Esophagus squamous epithelium (tissue), 5 donors: ENCODE measurements at places on chromosomes 13 and 19.
A peak's percentile ranks its signal among the peaks of the same experiment; 100 is the strongest.

DNA sequence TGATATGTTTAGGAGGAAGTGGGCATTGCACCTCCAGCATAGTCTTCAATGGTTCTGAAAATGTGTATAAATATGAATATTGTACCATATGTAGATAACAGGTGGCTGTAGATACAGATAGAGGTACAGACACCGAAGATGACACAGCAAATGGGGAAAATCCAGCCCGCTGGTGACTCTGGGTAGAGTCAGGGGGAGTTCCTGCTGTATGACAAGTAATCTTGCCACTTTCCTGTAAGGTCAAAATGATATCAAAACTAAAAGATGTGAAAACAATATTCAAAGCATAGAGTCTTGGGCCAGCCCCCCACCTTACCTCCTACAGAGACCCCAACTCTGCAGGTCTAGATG is 17.8 kb downstream of the C2CD4C start:
- H3K27me3 ChIP-seq = no peaks in the 10 kb centered on the region
- H3K27ac ChIP-seq = no peak overlapping the region
- H3K4me3 ChIP-seq = no peak overlapping the region
- DNase-seq = no peak
- no peaks in the 10 kb centered on the region for H3K4me1 ChIP-seq
- H3K36me3 ChIP-seq = no peaks in the 10 kb centered on the region

- H3K27me3 ChIP-seq = no peaks in the 10 kb centered on the region
- no peak overlapping the region for H3K27ac ChIP-seq
- DNase-seq = no peak
- no peaks in the 10 kb centered on the region for H3K36me3 ChIP-seq
- no peaks in the 10 kb centered on the region for H3K4me1 ChIP-seq
- no peak overlapping the region for H3K4me3 ChIP-seq
These were observed 92.6 kb upstream of the FAM216B start for GRCh38 chr13:42688821-42689220.

DNA sequence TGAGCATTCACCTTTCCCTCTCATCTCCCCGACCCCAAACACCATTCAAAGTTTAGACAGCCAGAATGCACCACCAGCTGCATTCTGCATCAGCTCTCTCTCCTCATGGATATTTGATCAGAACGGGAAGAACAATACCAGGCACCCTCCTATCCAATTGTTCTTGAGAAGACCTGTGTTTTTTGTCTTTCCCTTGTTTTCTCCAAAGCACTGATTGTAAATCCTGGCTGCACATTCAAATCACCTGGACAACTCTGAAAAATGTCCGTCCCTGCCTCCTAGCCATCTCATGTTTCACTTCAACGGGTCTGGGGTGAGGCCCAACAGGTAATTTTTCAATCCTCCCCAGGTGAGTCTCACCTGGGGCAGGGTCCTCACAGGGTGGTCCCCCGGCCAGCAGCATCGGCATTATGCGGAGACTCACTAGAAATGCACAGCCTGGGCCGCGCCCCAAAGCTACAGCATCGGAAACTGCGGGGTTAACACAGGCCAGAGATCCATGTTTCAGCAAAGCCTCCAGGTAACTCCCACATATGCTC is 5.5 kb downstream of the IRS2 start:
- H3K4me3 ChIP-seq = peak overlapping the region; percentile 46
- peaks cover 26% of the 10 kb centered on the region for H3K4me1 ChIP-seq
- H3K27ac ChIP-seq = peak overlapping the region; percentile 59
- H3K27me3 ChIP-seq = no peaks in the 10 kb centered on the region
- peaks cover 31% of the 10 kb centered on the region for H3K36me3 ChIP-seq

- no peaks in the 10 kb centered on the region for H3K4me1 ChIP-seq
- no peaks in the 10 kb centered on the region for H3K36me3 ChIP-seq
- DNase-seq = no peak
- no peak overlapping the region for H3K4me3 ChIP-seq
- no peaks in the 10 kb centered on the region for H3K27me3 ChIP-seq
These were observed 96.3 kb upstream of the SPRY2 start for GRCh38 chr13:80437231-80437630.

DNA sequence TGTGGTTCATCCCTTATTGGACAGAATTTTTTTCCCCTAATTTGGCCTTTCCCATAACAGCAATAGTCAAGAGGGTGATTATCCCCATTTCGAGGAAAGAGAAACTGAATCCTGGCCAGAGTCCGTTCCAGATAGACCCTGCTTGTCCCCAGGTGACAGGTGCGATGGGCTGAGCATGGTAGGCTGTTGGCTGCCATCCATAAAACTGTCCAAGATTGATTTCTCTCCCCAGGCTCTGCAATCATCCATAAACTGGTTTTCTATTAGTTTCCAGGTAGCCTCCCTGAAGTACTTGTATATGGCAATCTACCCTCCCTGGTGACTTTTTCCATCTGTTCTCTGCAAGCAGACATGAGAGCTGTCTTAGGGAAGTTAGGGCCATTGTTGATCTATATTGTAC is 25.4 kb downstream of the SERP2 start:
- no peak for DNase-seq
- no peaks in the 10 kb centered on the region for H3K36me3 ChIP-seq
- H3K27ac ChIP-seq = no peak overlapping the region

DNA sequence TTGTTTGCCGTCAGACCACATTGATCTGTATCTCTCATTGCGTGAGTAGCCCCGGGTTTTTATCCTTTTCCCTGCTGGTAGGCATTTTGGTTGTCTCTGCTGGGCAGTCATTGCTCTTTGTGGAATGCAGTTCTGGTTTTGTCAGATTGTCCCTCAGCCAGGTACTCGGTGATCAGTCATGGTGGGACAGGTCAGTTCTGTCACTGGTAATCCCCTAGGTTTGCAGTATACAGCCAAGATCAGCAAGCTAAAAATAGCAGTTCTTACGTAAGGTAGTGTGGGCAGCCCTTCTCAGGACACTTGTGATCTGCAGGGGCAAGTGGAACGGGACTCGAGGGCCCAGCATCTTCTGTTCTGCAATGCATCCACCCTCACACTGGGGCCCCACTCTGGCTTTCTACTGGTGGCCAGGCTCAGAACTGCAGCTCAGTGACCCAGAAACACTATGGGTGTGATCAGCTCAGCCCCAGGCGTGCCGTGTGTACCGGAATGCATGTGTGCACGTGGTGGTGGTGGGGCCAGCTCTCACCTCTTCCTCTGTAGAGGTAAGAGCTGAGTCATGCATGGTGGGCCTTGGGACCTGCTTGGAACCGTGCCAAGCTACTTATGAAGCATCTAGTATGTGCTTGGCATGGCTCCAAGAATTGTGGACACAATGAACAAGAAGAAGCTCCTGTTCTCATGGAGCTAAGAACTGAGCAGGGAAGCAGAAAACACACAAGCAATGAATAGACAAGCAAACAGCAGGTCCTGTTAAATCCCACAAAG is 6.3 kb downstream of the PLEKHF1 start:
- H3K27ac ChIP-seq = peak overlapping the region; percentile 29
- H3K4me1 ChIP-seq = peaks cover 50% of the 10 kb centered on the region
- no peak overlapping the region for H3K4me3 ChIP-seq
- peaks cover 11% of the 10 kb centered on the region for H3K36me3 ChIP-seq

- no peaks in the 10 kb centered on the region for H3K27me3 ChIP-seq
- no peak for DNase-seq
- H3K36me3 ChIP-seq = no peaks in the 10 kb centered on the region
- H3K27ac ChIP-seq = peak overlapping the region; percentile 92
These were observed 55.4 kb downstream of the SACS start for GRCh38 chr13:23377983-23378632.

DNA sequence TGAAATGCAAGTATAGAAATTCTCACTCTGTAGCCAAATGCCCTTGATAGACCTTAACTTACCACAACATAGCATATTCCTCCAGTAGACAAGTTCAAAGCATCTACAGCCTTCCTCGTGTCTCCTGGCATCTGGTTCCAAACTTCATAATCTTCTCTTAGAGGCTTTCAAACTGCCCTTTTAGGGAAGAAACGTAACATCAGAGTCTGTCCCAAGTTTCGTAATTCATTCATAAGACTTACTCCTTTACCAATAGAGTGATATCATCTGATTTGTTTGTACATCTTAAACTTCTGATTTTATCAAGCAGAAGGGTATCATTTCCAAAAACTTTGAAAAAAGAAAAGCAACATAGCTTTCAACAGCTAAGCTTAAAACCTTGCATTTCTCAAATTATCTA is 137.4 kb downstream of the SPRY2 start:
- H3K27ac ChIP-seq = no peak overlapping the region
- no peaks in the 10 kb centered on the region for H3K4me1 ChIP-seq
- no peak for DNase-seq
- no peaks in the 10 kb centered on the region for H3K36me3 ChIP-seq

GRCh38 chr19:39733841-39734240 is 4.0 kb downstream of the CLC start:
- no peaks in the 10 kb centered on the region for H3K4me1 ChIP-seq
- no peak overlapping the region for H3K27ac ChIP-seq
- H3K4me3 ChIP-seq = no peak overlapping the region
- no peak for DNase-seq

DNA sequence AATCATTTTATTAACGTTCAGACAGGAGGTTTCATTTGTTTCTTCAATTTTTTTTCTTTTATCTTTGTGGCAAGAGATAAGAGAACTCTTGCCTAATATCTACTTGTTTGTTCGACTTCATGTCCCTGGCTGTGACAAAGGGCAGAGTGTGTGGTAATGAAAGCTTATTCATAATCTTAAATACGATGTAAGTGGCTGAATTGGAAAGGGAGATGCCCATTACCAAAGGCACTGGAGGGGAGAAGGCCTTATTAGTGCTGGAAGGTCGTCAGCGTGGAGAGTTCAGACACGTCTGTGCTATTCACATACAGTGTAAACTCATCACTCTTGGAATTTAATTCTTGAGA is 54.0 kb downstream of the RFC3 start:
- H3K4me3 ChIP-seq = no peak overlapping the region
- H3K27me3 ChIP-seq = no peaks in the 10 kb centered on the region

DNA sequence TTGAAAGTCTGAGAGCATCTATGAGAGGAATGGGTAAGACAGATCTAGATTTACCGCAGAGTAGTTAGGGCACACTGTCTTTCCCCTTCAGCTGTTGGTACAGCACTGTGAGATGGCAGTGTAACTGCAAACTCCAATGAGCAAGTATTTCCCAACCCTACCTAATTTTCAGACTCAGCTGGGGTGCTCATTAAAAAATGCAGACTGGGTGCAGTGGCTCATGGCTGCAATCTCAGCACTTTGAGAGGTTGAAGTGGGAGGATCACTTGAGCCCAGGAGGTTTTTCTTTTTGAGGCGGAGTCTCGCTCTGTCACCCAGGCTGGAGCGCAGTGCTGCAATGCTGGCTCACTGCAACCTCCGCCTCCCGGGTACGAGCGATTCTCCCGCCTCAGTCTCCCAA is 12.6 kb downstream of the QPCTL start:
- DNase-seq = no peak
- no peak overlapping the region for H3K4me3 ChIP-seq
- no peaks in the 10 kb centered on the region for H3K27me3 ChIP-seq

- no peak for DNase-seq
- H3K27me3 ChIP-seq = no peaks in the 10 kb centered on the region
- H3K4me3 ChIP-seq = no peak overlapping the region
- H3K36me3 ChIP-seq = no peaks in the 10 kb centered on the region
These were observed 215.7 kb downstream of the PCDH9 start for GRCh38 chr13:67014399-67014798.

GRCh38 chr19:30364866-30365800 is 7.1 kb upstream of the ZNF536 start:
- no peaks in the 10 kb centered on the region for H3K27me3 ChIP-seq
- no peaks in the 10 kb centered on the region for H3K4me1 ChIP-seq
- no peak overlapping the region for H3K4me3 ChIP-seq
- no peaks in the 10 kb centered on the region for H3K36me3 ChIP-seq

GRCh38 chr13:34148359-34148758 is 330.4 kb downstream of the RFC3 start:
- H3K27ac ChIP-seq = no peak overlapping the region
- H3K4me1 ChIP-seq = no peaks in the 10 kb centered on the region
- H3K27me3 ChIP-seq = no peaks in the 10 kb centered on the region
- DNase-seq = no peak
- no peak overlapping the region for H3K4me3 ChIP-seq
- no peaks in the 10 kb centered on the region for H3K36me3 ChIP-seq

DNA sequence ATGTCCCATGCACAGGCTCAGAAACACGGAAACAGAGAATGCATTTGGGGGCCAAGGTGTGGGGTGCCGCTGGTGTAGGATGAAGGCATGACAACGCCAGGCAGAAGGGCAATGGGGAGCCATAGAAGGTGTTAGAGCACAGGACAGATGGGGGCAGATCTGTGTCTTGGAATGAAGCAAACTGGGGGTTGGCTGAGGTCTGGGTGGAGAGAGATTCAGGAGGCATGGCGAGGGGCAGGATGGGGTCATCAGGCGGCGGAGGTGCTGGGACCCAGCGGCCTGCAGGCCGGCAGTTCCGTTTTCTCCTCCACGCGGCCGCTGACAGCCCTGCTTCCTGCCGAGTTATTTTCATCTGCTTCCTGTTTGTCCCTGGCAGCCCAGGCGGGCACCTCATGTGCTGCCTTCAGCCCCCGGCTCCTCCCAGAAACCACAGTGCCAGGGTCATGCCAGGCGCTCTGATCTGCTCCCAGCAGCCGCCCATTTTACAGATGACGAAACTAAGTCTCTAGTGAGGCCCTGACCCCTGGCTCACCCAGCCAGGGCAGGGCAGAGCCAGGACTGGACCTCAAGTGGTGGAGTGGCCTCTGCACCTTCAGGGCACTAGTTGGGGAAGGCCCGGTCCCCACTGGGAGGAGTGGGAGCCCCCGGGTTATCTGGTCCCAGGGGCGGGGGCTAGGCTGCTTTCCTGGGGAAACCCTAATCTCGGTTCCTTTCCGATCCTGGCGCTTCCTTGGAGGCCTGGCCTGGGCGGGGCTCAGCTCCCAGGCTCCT is 2.2 kb downstream of the ARHGAP45 start:
- no peak for DNase-seq
- H3K4me1 ChIP-seq = peaks cover 37% of the 10 kb centered on the region
- peaks cover 83% of the 10 kb centered on the region for H3K27me3 ChIP-seq
- H3K27ac ChIP-seq = no peak overlapping the region
- H3K4me3 ChIP-seq = peak overlapping the region; percentile 69

- H3K36me3 ChIP-seq = no peaks in the 10 kb centered on the region
- peak overlapping the region; percentile 68 for H3K27ac ChIP-seq
- H3K4me3 ChIP-seq = no peak overlapping the region
- H3K27me3 ChIP-seq = no peaks in the 10 kb centered on the region
- no peaks in the 10 kb centered on the region for H3K4me1 ChIP-seq
These were observed 37.4 kb downstream of the ERICH4 start for GRCh38 chr19:41480336-41480735.

- H3K4me3 ChIP-seq = no peak overlapping the region
- no peak for DNase-seq
- no peaks in the 10 kb centered on the region for H3K36me3 ChIP-seq
- H3K27ac ChIP-seq = no peak overlapping the region
- H3K27me3 ChIP-seq = no peaks in the 10 kb centered on the region
These were observed 95.1 kb downstream of the NUFIP1 start for GRCh38 chr13:44894001-44894770.

GRCh38 chr19:8561075-8561764 is 16.0 kb downstream of the MYO1F start:
- no peaks in the 10 kb centered on the region for H3K4me1 ChIP-seq
- no peak for DNase-seq
- no peaks in the 10 kb centered on the region for H3K36me3 ChIP-seq
- no peaks in the 10 kb centered on the region for H3K27me3 ChIP-seq
